Cortex of kidney (tissue), 1 donor: ENCODE measurements at places on chromosomes 2 and 18.

- no peak for DNase-seq
These were observed 24.5 kb upstream of the STAM2 start for GRCh38 chr2:152200101-152200500.

DNA sequence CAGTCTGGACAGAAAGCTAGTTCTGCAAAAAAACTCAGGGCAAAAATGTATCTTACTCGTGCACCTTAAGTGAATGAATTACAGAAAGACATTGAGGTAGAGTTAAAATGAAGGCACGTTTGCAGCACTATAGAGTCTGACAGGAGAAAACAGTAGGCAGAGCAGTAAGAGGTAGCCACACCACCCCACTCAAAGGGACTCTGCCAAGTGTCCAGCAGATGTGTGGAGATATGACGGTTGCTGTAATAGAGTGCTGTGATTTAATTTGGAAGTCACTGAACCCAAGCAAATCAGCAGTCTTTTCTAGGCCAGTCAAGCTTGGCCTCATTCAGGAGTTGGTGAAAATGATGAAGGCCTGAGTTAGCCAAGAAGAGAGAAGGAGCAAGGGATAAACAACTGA, 464.4 kb downstream of the PTPRM start:
- no peak for DNase-seq

GRCh38 chr2:205659922-205660321, 22.4 kb upstream of the NRP2 start:
- DNase-seq: no peak

- no peak for DNase-seq
These were observed 106.2 kb upstream of the EPC2 start for GRCh38 chr2:148538375-148538774.

- DNase-seq: no peak
These were observed 5.6 kb downstream of the MERTK start for GRCh38 chr2:111903930-111904439.

DNA sequence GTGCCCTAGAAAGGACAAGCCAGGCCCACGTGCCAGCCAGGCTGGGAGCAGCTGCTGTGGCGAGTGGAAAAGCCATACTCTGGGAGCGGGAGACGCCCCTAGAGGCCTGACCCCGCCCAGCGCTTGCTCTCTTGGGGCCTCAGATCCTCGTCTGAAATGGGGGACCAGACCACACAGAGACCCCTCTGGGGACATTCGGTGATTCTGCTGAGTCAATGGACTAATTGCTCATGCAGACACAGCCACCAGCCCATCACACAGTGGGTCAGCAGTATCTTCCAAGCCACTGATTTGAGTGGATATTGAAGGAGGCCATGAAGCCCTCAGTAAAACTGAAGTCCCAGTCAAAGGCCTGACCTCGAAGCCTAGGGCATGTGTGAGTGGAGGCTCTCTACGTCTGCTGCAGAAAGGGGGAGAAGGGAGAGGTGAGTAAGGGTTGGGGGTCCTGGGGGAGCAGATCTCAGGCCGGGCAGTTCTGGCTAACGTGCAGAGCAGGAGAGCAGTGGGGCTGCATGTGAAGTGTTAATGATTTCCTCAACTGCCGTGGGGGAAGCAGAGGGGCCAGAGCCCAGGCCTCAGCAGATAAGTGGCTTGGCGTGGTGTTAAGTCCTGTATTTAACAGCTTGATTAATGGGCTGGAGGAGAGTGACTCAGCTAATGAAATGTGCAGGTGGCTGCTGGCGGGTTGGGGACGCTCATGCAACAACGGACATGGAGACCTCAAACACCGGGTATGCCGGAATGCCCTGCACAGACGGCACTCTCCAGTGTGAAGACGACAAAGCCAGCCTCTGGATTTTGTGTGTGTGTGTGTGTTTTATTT, 104.4 kb upstream of the TWIST2 start:
- no peak for DNase-seq

GRCh38 chr2:23843051-23843976, 83.6 kb downstream of the ATAD2B start:
- no peak for DNase-seq

- no peak for DNase-seq
These were observed 96.9 kb downstream of the LOXHD1 start for GRCh38 chr18:46559946-46560670.

DNA sequence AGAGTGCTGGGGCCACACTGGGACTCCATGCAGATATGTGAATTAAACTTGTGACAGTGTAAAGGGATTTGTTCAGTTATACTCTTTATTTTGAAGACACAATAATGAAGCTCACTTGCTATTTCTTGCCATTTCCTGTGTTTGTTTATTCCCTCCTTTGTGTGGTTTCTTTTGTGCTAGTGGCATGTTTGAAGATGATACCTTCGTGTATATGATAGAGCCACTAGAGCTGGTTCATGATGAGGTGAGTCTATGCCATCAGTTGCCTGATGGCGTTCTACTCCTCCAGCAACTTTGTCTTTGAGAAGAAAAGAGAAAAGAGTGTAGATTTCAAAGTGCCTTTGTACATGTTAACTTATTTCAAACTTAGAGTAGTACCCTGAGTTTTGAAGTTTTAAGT, 99.2 kb upstream of the FAM237A start:
- DNase-seq: no peak

- no peak for DNase-seq
These were observed 84.9 kb downstream of the MAPK4 start for GRCh38 chr18:50644807-50645206.

DNA sequence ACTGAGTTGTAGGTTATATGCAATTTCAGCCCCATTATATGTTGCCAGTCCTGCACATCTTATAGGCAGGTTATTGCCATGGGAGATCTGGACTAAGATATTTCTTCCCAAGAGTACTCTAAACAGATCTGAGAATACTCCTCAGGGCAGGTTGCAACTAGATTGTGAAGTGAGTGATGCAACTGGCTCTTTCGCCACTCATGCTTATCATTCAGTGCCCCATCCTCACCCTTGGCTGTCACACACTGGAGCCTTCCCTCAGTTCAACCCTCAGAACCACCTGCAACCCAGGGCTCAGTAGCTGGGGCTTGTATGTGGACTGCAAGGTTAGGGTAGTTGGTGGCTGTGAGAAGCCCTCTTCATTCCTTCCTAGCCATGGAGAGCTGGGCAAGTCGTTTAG, 14.1 kb downstream of the MERTK start:
- no peak for DNase-seq

DNA sequence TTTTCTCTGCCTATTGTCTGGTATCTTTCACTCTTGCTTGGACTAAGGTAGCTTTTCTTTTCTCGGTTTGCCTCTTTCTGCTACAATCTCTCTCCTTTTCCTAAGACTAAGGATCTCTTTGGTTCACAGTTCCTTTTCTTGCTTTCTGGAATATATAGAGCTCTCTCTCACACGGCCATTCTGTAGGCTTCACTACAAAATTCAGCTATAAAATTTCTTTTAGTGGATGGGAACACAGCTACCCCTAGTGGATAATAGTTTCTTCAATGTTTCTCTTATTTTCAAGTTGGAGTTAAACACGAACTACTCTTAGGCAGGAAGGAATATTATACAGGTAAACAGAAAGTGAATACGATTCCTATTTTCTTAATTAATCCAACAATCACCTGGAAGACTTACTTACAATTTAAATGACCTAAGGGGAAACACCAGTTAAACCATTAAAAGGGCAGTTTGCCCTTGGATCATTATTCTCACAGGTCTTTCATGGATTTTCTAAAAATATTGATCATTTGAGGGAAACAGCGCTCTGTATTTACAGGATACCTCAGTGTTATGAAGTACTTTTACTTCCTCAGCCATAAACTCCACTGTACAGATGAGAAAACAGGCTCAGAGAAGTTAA, 140.5 kb downstream of the LRP2 start:
- DNase-seq: no peak

- no peak for DNase-seq
These were observed 528.7 kb upstream of the FANCL start for GRCh38 chr2:58769864-58770234.

GRCh38 chr2:171524018-171524401, 1.7 kb downstream of the CYBRD1 start:
- no peak for DNase-seq

DNA sequence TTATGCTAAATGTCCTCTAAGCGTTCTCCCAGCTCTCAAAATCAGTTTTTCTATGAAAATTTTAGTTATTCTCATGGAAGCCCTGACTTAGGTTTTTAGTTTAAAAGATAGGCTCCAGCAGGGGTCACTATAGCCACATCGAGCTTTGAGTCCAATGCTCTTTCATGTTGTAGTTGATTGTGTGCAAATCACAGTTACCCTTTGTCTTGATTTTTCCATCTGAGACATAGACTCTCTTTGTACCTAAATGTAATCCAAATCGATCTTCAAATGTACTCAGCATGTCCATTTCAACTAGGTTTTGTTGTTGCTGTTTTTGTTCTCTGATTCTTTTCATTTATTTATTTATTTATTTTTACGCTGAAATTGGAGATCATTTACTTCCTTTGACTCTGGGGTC, 26.4 kb upstream of the MSTN start:
- DNase-seq: no peak

DNA sequence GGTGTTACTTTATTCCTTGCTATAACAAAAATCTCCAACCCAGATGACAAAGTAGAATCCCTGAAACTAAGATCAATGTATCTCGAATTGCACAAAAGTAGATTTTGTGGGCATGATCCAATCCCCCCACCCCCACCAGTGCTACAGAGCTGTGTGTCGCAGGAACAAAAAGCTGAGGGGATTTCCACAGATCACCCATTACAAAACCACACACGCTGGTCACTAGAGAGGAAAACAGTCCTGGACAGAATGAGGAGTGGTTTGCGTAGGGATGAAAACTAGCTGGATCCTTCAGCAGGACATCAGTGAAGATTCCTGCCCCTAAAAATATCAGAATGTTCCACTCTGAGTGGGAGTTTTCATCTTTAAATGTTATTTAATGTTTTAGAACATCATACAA, 165.3 kb upstream of the STK17B start:
- no peak for DNase-seq

DNA sequence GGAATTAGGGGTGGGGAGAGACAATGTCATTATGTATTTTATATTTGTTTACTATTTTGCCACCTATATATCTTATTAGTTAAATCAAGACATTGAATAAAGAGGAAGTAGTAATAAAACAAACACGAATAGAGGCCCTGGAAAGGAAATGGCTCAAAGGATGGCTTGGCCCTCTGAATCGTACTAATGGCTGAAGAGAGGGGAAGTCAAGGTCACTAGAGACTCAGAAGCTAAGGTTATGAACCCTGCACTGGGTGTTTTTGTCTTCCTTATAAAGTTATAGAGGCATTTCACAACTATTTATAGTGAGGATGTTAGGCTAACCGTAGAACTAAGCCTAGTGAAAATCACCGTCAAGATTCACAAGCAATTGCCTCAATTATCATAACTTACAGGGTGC, 685.9 kb downstream of the ARHGAP15 start:
- DNase-seq: no peak

DNA sequence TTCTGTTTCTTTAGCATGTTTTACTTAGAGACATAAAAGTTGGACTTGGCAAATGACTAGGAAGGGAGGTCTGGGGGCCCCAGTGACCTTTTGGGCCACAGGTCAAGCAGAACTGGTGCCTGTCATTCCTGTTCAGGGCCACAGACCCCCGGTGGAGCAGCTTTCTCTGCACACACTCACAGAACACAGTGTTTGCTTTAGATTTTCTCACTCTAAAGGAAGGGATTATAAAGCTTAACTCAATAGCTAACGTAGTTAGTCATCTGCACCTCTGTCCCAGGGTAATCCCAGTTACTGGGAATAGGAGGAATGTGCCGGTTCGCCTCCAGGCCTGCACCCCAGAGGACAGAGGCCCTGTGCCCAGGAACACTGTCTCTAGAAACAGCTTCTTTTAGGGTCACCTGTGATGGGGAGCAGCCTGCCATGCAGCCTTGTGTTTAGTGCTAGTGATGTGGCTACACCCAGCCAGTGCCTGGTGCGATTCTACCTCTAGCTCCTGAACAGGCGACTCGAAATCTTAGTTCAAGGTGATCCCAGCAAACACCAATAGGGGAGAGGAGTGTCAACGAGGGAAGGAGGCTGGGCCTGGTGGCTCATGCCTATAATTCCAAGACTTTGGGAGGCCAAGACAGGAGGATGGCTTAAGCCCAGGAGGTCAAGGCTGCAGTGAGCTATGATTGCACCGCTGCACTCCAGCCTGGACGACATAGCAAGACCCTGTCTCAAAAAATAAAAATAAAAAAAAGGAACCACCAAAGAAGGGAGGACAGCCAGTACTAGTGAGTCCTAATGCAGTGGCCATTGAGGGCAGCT, 11.6 kb downstream of the SPATA3 start:
- no peak for DNase-seq

- no peak for DNase-seq
These were observed 55.7 kb downstream of the SCN2A start for GRCh38 chr2:165294912-165295311.

DNA sequence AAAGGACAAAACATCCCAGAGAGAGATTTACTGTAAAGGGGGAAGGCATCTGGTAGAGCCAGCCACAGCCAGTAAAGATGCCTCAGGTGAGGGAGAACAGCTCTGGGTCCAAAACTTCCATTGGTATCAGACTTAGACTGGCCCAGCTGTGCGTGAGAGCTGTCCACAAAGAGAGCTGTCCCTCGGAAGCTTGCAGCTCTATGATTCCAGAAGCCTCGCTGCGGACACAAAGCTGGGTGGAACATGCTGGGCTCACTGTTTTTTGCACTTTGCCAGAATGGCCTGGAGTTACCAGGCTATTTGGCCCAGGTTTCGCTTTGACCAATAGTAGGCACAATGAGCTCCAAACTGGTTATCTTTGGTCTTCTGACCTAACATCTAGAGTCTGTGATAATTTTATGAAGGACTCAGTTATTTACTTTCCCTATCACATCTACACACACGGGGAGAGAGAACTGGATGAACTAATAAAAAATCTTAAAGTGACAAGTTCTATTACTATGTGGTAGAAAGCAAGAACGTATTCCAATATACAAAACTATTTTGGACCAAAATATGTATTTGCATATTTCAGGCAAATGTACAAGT, 101.9 kb downstream of the DNER start:
- DNase-seq: no peak

- DNase-seq: no peak
These were observed 735.4 kb upstream of the FANCL start for GRCh38 chr2:58976375-58977071.

GRCh38 chr2:154229966-154230365, 358.2 kb downstream of the GALNT13 start:
- no peak for DNase-seq

DNA sequence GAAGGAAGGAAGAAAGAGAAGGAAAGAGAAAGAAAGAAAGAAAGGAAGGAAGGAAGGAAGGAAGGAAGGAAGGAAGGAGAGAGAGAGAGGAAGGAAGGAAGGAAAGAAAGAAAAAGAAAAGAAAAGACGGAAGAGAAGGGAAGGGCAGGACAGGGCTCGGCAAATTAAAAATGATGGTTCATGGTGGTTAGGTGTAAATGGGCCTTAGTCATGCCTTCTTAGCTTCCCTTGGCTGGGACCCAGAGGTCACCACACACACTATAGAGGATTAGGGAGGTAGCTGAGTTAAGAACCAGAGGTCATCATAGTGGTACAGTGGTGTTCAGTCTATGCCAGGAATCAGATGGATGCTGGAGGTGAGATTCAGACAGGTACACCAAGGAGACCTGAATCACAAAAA, 9.3 kb upstream of the ATL2 start:
- DNase-seq: no peak
